AG04450 (cell line): ENCODE measurements at places on chromosomes 1 and 21. TPM values are rescaled to one million over a fixed set of nuclear protein-coding genes. Genes with fewer than 3 reads are reported as not detected.

IGSF5 gene
- polyA plus RNA-seq, result not detected in 2 replicates

DEPDC1 gene
- polyA plus RNA-seq, result 4.9 and 9.8 TPM in 2 replicates

NGF gene
- 6.7 and 7.3 TPM in 2 replicates for polyA plus RNA-seq

QSOX1 gene
- polyA plus RNA-seq, result 1,269 and 1,338 TPM in 2 replicates

C1orf53 gene
- 6.2 and 6.4 TPM in 2 replicates for polyA plus RNA-seq

ILDR2 gene
- 0.10 TPM in 1 of 2 replicates, not detected in the other for polyA plus RNA-seq

IKBKE gene
- 20.8 and 27.6 TPM in 2 replicates for polyA plus RNA-seq

CFAP126 gene
- not detected in 2 replicates for polyA plus RNA-seq

LAD1 gene
- polyA plus RNA-seq, result 0.04 and 0.09 TPM in 2 replicates

LCE2B gene
- polyA plus RNA-seq, result not detected in 2 replicates

BCL2L15 gene
- polyA plus RNA-seq, result 0.11 and 0.12 TPM in 2 replicates

VSIG8 gene
- polyA plus RNA-seq, result not detected in 2 replicates

RHD gene
- polyA plus RNA-seq, result not detected in 2 replicates

DNA sequence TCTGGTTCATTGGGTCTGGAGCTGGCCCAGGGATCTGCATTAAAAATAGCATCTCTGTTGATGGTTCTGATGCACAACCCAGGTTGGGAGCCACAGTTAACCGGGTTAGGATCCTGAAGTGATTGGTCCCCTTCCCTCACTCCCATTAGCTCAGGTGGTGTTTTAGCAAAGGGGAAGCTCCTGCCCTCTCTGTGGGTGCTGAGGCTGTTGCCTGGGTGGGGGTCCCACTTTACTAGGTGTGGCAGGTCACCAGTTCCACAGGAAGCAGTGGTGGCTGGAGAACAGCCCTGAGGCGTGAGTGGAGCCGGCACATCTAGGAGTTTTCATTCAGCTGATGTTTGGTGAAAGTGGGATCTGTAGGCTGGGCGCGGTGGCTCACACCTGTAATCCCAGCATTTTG, 86.5 kb downstream of the MAN1C1 start:
- DNase-seq, result no peak

- DNase-seq, result no peak
These were observed 259.1 kb downstream of the DSCAM start for GRCh38 chr21:40587736-40588346.

DNA sequence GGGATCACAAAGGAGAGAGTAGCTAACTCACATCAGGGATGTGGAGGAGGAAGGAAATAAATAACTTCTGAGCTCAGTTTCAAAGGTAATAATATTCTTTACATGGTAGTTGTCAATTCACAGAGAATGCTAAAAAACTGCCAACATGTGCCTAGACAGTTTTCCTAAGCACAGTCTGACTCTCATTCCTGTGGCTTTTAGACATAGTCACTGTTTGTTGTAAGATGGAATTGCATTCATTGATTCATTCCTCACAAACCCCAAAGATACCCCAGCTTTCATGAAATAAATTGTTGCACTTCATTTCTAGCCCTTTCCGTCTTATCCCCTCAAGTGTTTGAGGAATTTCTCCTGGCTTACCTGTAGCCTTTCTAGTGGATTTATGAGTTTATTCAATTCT, 263.9 kb downstream of the NTNG1 start:
- DNase-seq, result no peak

GRCh38 chr1:18934205-18935000, 22.1 kb downstream of the IFFO2 start:
- DNase-seq, result no peak

DNA sequence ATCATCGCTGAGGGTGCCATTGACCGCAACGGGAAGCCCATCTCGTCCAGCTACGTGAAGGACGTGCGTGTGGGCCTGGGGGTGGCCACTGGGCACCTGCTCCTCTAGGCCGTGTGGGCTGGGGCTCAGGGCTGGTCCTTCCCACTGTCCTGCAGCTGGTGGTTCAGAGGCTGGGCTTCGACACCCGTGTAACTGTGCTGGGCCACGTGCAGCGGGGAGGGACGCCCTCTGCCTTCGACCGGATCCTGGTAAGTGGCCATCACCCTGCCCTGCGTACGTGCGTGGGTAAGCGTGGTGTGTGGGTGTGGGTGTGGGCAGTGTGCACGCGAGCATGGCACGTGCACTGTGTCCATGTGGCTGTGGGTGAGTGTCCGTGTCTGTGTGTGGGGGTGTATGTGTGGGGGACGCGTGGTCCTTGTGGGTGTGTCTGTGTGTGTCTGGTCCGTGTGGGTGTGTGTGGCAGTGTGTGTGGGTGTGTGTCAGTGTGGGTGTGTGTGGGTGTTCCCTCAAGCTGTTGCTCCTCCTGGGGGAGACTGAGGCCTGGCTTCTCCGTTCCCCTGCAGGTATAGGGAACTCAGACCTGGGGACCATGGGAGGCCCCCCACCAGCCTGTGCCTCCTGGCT, 16.5 kb downstream of the PFKL start:
- DNase-seq, result no peak

DNA sequence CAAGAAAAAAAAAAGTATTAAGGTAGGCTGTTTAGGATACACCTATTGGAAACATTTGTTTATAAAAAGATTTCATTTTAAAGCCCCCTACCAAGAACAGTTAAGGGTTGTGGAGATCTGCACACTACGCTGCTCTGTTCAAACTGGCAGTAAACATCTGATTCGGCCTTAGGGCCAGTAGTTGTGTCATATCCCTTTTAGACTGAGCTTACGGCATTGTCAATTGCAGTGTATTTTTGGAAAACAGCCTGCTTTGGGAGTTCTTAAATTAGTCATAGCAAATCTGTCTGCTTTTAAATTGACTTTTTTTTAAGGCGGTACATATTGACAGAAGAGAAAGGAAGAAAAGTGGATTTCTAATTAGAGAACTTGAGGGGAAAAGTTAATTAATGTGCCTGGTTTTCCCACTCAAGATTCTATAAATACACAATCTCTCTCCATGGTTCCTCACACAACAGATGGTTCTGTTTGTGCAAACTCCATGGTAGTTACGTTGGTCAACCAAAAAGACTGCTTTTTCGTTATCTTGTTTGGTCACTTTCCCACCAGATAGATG, 1.7 kb upstream of the ELK4 start:
- no peak for DNase-seq

DNA sequence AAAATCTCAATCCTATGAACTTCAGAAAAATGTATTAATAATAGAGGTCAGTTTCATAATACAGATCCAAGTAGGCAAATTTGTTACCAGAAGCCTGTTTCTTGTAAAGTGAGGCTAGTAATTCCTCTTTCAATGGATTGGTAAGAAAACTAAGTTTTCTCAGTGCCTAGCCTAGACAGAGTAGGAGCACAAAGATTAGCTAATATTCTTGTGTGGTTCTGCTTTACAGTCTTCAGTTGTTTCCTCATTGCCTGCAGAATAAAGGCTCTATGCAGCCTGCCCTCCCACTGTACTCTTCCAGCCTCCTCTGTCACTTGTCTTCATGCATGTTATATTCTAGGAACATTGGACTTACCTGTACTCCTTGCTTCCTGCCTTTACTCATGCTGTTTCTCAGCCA, 2.4 kb upstream of the PPP1R15B start:
- DNase-seq, result no peak

GRCh38 chr1:53362270-53362669, 34.4 kb upstream of the LRP8 start:
- DNase-seq, result no peak

- peak; percentile 13 for DNase-seq
These were observed 277.0 kb upstream of the BRINP3 start for GRCh38 chr1:190754666-190755065.

DNA sequence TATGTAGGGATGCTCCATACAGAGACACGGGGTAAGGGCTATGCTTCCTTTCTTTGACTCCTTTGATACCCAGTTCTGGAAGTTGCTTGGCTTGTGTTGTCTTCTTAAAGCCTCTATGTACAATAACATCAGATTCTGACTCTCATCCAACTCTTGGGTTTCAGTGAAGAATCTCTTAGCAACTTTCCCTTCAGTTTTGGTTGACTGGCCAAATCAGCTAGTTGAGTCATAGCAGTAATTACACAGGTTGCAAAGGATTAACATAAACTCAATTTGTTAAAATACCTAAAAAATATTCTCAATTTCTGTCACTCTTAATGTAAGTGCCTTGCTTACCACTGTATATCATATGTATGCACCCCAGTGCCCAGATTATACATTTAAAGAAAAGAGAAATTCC, 9.2 kb downstream of the CD1E start:
- no peak for DNase-seq

DNA sequence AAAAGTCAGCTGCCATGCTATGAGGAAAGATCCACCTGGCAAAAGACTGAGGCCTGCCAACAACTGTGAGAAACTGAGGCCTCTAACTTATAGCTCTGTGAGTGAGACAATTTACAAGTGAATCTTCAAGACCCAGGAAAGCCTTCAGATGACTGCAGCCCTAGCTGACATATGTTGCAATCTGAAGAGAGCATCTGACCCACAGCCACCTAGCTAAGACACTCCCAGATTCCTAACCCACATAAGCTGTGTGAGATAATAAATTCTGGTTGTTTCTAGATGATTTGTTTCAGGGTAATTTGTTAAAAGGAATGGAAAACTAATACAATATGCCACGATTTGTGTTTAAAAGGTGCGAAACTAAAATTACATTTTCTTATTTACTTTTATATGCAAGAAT, 55.1 kb downstream of the HFM1 start:
- DNase-seq, result no peak

DNA sequence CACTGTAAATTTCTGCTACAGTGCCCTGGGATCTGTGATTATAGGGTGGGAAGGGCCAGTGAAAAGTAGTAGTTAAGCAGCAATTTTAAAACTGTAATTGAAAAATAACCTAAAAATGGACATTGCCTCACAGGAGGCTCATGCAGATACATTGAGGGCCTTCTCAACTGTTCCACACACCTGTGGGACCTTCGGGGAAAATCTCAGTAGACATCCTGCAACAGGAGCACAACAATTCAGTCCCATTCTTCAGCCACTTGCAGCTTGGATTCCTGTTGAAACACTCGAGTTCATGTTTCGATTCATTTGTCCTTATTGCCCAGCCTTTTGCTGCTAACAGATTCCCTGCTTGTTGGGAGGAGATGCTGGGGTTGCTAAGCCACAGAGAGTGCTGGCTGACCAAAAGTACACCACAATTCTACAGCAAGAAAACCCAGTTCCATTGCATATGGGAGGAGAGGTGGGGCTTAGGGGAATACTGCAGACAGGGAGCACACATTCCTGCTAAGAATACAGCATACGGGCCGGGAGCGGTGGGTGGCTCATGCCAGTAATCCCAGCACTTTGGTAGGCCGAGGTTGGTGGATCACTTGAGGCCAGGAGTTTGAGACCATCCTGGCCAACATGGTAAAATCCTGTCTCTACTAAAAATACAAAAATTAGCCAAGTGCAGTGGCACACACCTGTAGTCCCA, 4.5 kb downstream of the TMCC2 start:
- no peak for DNase-seq

GRCh38 chr1:8782001-8782620, 35.3 kb downstream of the RERE start:
- no peak for DNase-seq

DNA sequence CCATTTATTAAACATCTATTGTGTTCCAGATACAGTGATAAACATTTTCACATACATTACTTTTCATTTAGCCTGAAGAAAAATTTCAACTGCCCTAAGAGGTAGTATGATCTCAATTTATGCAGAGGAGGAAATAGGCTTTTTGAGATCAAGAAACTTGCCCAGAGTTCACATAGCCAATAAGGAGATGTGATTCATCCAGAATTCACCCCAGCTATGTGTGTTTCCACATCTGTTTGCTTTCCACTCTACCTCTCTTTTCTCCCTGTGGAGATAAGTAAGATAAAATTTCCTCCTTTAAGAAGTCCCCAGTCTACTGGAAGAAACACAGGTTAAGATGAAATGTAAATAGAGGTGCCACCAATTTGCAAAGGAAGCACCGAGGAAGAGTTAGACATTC, 199.7 kb upstream of the C8B start:
- no peak for DNase-seq

DNA sequence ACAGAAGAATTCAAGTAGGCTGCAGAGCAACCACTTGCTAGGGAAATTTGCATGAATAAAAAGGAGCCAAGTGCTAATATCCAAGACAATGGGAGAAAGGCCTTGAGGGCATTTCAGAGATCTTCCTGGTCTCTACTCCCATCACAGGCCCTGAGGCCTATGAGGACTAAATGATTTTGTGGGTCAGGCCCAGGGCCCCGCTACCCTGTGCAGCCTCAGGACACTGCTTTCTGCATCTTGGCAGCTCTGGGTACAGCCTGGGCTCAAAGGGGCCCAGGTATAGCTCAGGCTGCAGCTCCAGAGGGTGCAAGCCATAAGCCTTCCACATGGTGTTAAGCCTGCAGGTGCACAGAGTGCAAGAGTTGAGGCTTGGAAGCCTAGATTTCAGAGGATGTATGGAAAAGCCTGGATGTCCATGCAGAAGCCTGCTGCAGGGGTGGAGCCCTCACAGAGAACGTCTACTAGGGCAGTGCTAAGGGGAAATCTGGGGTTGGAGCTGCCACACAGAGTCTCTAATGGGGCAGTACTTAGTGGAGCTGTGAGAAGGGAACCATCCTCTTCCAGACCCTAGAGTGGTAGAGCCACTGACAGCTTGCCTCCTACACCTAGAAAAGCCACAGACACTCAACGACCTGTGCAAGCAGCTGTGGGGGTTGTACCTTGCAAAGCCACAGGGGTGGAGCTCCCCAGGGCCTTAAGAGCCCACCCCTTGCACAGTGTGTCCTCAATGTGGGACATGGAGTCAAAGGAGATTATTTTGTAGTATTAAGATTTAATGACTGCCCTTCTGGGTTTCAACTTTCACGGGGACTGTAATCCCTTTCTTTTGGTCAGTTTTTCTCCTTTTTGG, 13.7 kb upstream of the ACTRT2 start:
- DNase-seq, result no peak

DNA sequence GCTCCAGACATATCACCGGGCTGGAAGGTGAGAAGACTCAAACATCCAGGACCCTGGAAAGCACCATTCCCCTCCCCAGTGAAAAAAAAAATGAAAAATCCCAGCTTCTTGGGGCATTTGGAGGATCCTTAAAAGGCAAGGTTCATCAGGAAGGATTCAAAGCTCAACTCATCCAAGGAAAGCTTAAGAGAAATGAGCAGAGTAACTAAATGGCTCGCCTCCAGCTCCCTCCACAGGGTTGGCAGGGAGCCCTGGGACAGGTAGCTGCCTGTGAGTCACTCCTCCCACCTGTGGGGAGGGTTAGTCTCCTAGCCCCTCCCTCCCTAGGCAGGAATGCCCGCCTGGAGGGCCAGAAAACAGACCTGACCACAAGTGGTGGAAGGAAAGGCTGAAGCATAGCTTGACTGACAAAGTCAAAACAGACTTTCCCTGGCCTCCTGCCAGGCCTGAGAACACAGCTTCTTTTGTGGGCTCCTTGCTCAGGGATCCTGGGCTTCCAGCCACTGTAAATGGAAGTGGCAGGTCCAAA, 712 bp upstream of the LAMB3 start:
- DNase-seq, result no peak

GRCh38 chr1:214833178-214833756, 230.3 kb downstream of the CENPF start:
- DNase-seq, result no peak

DNA sequence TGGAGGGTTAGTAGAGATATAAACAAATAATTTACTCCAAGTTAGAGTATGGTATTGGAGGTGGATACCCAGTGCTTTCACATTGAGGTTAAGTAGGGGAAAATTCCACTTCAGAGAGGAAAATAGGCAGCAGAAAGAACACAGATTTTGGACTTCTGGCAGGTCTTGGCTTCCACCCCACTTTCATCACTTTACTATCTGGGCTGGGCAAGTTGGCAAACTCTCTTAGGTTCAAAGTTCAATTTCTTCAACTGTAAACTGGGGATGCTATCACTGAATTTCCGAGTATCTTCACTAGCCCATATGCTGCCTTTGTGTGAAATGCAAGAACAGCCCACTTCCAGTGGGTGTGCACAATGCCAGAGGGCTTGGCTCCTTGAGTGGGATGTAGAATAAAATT, 214.9 kb downstream of the GABPA start:
- no peak for DNase-seq

GRCh38 chr1:103056423-103056822, 51.9 kb downstream of the COL11A1 start:
- DNase-seq, result no peak
